ENCODE measurements at places on chromosomes 13 and 19.

DNA sequence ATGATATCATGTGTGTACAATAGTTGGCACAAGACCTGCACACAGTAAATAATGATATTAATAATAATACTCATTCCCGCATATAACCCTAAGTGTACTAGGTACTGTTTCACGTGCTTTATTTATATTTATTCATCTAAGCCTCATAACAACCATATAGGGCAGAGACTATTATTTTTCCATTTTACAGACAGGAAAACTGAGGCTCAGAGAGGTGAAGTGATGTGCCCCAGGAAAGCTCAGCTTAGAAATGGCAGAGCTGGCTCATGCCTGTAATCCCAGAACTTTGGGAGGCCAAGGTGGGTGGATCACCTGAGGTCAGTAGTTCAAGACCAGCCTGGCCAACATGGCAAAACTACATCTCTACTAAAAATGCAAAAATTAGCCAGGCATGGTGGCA is 13.6 kb downstream of the ACP7 start:
- DNase-seq = no peak

DNA sequence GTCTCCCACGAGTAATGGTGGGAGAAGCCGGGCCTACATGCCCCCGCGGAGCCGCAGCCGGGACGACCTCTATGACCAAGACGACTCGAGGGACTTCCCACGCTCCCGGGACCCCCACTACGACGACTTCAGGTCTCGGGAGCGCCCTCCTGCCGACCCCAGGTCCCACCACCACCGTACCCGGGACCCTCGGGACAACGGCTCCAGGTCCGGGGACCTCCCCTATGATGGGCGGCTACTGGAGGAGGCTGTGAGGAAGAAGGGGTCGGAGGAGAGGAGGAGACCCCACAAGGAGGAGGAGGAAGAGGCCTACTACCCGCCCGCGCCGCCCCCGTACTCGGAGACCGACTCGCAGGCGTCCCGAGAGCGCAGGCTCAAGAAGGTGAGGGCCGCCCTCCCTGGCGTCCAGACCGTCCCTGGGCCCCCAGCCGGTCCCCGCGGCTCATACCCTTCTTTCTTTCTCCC is 1.4 kb upstream of the USF2 start:
- DNase-seq = peak; percentile 58

GRCh38 chr19:19409631-19410030 is 4.2 kb downstream of the GATAD2A start:
- no peak for DNase-seq

GRCh38 chr13:25281193-25281934 is 5.9 kb downstream of the MTMR6 start:
- DNase-seq = no peak

DNA sequence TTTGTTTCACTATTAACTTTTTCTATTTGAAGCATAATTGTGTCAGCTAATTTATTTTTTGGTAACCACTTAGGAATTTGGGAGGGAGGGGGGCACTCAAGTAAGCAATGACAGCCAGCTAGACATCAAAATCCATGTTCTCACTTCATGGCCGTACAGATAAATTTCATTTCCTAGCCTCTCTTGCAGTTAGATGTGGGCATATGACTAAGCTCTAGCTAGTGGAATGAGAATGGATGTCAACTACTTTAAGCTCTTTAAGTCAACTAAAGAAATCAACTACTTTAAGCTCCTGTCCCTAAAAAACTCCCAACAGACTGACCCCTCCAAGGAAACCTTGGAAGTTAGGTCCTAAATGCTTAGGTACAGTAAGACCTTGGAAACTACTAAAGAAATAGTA is 92.0 kb downstream of the KCNRG start:
- no peak for DNase-seq

DNA sequence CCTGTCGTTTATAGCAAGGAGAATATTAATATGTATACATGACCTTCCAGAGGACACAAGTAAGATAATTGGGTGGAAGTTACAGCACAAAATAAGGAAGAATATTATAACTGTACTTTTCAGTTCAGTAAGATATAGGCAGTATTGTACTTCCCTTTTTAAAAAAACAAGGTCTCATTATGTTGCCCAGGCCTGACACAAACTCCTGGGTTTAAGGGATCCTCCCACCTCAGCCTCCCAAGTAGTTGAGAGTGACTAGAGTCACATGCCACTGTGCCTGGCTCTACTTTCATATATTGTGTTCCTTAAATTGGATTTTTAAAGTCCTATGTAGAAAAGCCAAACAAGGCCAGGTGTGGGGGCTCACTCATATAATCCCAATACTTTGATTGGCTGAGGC is 19.5 kb upstream of the MAB21L1 start:
- DNase-seq = no peak

GRCh38 chr13:35769812-35770211 is 293.3 kb upstream of the MAB21L1 start:
- no peak for DNase-seq

- DNase-seq = peak; percentile 35
Measured at GRCh38 chr19:13985771-13986347, 20.3 kb downstream of the RFX1 start.

- DNase-seq = no peak
Measured at GRCh38 chr13:60645676-60646075, 248.7 kb downstream of the TDRD3 start.

- DNase-seq = no peak
Measured at GRCh38 chr19:21691661-21692060, 75.7 kb downstream of the ZNF100 start.

DNA sequence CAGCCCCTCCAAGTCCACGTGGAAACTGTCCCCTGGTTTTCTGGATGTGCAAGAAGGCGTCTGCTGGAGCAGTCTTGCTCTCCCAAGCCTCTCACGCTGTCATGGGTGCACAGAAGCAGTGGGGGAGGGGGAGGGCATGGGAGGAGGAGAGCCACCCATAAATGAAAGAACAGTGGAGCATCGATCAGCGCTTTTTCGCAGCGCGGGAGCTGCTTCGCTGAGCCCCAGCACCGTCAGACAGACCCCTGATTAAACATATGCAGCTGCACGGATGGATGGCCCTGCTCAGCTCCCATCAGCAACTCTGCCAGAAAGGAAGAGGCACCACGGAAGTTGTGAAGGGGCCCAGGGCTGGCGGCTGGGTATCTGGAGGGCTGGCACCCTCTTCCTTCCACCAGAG is 264.9 kb downstream of the UQCRFS1 start:
- no peak for DNase-seq

GRCh38 chr13:95420501-95420900 is 119.2 kb upstream of the ABCC4 start:
- no peak for DNase-seq

GRCh38 chr13:90943946-90944345 is 403.5 kb upstream of the MIR17HG start:
- no peak for DNase-seq

DNA sequence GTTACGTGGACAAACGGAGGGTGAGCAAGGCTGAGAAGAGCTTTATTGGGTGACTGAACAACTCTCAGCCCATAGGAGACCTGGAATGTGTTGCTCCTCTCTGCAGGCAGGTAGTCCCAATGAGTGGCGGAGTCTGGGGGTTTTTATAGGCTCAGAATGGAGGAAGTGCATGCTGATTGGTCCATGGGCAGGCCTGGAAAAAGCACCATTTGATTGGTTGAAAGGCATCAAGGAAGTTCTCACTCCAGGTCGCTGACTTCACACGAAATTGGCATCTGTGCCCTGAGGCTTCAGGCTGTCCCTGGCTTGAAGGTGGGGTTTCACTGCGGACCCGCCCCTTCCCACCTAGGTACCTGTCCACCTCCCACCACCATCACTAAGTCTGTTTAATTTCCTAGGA is 65.4 kb downstream of the SPATA13 start:
- no peak for DNase-seq

DNA sequence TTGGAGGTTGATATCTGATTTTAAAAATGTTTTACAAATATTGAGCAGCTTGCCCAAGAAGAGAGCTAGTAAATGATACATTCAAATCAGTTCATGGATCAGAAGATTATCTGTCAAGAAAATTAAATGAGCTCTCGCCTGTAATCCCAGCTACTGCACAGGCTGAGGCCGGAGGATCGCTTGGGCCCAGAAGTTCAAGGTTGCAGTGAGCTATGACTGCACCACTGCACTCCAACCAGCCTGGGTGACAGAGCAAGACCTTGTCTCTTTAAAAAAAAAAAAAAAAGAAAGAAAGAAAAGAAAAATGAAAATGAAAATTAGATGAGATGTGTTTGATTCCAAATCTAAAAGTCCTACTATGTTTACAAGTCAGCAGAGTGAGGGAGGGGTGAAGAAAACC is 2.4 kb downstream of the SPART start:
- DNase-seq = no peak

DNA sequence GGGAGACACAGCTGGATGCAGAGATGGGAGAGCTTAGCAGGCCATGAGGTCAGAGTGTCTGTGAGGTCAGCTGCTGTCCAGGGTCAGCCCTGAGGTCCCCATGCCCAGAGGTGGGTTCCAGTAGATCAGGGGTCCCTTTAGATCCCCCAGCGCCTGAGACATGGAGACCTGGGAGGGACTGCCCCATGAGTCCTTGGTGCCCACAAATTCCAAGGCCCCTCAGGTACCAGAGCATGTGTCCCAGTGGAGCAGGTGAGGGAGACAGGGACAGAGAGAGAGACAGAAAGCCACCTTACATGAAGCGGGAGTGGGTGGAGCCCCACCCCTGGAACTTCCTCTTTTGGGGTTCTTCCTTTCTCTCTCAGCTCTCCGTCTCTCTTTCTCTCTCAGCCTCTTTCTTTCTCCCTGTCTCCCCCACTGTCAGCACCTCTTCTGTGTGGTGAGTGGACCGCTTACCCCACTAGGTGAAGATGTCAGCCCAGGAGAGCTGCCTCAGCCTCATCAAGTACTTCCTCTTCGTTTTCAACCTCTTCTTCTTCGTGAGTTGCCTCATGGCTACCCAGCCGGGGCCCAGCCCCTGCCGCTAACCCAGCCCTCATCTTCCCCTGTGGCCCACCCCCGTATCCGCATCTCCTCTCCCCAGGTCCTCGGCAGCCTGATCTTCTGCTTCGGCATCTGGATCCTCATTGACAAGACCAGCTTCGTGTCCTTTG is at the start of gene CD37:
CD37 (plus strand) TSS at position 336 of the 713 bp plus-strand sequence; CDS start at position 471, 135 bp downstream.
- DNase-seq = peak; percentile 44

- no peak for DNase-seq
Measured at GRCh38 chr13:106804991-106805390, 237.1 kb upstream of the ARGLU1 start.

DNA sequence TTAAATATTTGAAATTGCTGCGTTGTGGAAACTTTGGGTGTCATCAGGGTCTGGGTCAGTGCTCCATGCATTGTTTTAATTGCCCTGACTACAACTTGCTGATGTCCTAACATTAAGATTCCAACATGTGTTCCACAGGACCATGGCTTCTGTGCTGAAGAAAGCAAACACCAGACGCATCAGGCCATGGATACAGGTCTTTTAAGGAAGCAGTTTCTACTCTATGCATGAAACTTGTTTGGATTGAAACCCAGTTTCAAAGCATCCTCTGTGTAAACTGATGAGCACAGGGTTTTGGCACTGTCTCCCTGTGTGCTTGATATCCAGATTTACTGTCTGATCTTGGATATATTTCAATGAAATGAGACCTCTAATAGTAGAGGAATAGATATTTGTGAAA is 328.4 kb upstream of the SLC10A2 start:
- DNase-seq = no peak

DNA sequence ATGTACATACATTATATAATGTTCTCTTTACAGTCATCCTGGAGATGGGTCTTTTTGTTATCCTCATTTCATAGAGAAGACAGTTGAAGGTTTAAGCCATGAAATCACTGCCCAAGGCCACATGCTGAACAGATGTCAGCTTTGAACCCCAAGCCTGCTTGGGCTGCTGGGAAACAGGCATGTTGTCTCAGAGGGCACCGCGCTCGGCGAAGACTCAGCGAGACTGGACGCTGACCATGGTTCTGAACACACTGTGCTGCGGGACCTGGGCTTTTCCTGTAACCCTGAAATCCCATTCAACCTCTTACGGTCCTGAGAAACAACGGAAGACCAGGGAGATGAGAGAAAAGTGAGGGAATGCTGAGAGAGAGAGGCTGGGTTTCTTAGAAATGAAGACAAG is 27.3 kb downstream of the LRFN3 start:
- no peak for DNase-seq

- DNase-seq = peak; percentile 11
Measured at GRCh38 chr19:3358689-3359014, 7.7 kb upstream of the NFIC start.

DNA sequence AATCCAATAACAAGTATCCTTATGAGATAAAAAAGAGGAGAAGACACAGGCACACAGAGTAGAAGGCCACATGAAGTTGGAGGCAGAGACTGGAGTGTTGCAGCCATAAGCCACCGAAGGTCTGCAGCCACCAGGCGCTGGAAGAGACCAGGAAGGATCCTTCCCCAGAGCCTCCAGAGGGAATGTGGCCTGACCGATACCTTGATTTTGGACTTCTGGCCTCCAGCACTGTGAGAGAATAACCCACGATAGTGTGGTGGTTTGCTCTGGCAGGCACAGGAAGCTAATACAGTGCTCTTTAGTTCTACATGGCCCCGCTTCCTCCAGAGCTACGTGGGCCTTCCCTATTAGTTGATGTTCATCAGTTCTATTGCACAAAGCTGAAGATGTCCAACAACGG is 15.3 kb upstream of the SULT2A1 start:
- DNase-seq = no peak

DNA sequence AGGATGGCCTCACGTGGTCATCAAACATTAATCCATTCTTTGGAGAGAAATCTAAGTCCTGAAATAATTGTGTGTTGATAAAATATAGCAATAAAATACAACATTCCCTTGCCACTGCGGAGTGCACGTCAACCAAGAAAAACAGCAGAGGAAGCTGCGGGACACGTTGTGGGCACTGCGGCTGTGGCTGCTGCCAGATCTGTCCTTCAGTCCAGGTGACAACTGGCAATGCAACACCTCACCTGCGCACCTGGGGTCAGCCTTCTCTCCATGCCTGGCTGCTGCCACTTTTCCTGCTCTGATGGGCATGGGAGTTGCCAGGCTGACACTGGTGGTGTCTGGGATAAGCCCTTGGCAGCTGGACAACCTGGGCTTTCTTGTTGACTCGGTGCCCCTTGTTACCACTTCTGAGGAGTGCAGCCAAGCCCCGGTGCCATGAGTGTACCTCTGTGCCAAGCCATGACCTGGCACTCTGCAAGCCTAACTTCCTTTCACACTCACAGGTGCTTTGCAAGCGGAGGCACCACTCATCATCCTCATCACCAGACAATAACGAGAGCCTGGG is 251.6 kb upstream of the TSHZ3 start:
- DNase-seq = no peak

DNA sequence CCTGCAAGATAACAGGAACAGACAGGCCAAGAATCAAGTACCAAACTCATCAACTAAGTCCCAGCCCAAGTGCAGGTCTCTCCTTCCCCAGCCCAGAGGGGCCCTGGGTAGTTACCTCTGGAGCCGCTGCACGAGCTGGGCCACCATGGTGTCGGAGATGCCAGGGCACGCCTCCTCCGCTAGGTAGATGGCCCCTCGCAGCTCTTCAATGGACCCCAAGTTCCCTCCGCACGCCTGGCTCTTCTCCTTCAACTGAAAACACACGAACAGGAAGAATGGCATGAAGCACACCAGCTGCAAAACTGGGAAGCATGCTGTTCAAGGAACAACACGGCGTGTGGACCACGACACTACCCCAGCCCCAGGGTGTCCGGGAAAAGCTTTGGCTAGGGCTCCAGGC is 119.9 kb downstream of the STK24 start:
- DNase-seq = no peak

Measured in activated CD4-positive, alpha-beta T cell treated with anti-CD3 and anti-CD28 coated beads for 4 hours (primary cell).